HL-60 (cell line): ENCODE measurements at places on chromosomes 13 and 19.

GRCh38 chr19:14002571-14003250 is 3.4 kb downstream of the RFX1 start:
- DNase-seq, result no peak

DNA sequence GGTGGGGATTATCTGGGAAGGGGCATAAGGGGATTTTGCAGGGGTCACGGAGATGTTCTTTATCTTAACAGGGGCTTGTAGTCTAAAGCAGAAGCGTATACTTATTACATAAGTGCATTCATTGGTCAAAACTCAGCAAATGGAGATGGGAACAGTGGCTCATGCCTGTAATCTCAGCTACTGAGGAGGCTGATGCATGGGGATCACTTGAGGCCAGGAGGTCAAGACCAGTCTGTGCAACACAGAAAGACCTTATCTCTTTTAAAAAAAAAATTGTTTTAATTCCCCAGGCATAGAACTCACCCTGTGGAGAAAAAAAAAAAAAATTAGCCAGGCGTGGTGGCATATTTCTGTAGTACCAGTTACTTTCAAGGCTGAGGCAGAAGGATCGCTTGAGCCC is 18.9 kb downstream of the FAM187B start:
- no peak for DNase-seq

DNA sequence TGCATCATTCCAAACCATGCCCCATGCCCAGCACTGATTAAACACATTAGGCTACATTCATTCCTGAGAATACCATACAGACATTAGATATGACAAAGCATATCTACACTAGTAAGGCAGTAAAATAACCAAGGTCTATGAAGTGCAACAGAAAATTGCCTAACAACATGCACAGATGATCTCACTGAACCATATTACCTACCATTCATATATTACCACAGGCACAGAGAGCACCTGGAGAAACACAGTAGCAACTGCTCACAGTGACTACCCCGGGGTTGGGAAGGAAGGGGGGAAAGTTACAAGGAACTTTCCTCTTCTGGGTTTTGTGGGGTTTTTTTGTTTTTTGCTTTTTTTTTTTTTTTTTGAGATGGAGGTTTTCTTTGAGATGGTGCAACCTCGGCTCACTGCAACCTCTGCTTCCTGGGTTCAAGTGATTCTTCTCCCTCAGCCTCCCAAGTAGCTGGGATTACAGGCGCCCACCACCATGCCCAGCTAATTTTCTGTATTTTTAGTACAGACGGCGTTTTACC is 669.6 kb downstream of the UQCRFS1 start:
- DNase-seq, result no peak

DNA sequence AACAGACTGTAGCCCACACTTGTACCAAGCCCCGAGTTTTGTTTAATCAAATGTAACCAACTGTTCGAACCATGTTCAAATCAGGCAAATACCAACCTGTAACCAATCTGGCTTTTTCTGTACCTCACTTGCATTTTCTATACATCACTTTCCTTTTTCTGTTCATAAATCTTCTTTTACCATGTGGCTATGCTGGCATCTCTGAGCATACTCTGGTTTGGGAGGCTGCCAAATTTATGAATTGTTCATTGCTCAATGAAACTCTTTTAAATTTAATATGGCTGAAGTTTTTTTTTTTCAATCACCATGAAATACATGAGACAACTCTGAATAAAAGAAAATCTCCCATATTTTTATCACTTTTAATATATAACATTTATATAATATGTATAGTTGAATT is 256.1 kb downstream of the SLITRK6 start:
- DNase-seq, result no peak

GRCh38 chr19:43519436-43520088 is 7.4 kb downstream of the ETHE1 start:
- DNase-seq, result peak; percentile 73

DNA sequence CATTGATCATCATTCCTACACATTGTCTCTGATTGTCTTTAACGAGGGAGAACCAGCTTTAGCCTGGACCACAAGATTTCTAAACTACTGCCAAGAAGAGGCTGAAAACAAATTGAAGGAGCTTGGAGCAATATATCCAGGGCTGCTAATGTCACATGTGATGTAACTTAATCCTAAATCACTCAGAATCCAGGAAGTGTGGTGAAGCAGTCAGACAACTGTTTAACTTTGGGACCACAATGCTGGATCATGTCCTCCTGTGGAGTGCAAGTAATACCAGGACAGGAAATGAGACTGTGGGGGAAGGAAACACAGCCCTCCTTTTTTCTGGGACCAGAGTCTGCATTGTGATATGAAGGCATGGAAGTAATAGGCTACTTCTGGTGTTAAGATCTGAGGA is 430.2 kb downstream of the KCTD12 start:
- no peak for DNase-seq

DNA sequence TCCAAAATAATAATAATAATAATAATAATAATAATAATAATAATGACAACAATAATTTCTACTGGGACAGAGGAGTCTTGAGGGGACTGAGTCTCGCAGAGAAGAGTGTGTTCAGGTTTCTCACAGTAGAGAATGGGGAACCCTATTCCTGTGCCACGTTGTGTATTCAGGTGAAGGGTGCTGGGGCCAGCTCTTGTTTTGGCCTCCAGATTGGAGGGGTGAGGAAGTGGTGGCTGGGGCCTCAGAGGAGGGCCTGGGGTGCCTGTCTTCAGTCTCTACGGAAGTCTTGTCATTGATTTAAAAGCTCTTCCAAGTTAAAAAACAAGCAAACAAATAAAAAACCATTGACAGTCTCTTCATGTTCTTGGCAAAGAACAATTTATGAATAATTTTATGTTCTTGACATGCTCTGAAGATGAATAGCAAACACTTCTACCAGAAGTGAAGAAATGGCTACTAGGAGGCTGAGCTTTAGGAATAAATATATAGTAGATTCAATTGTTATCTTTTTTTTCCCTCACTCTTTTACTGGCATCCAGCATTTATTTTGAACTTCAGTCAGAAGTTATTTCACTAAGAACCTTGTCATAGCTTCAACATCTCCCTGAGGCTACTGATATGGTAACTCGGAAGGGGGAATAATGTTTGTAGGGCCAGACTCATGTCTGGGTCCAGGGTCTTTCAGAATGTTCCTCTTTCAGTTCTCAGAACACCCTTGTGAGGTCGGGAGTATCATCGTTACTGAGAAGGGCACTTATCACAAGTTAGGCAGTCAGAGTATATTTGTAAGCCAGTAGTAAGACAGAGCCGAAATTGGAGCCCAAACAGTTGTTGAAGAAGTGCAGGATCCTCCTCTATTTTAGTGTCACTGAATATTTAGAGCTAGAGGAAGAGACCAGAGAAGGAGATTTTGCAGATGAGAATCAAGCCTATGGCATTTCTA is 13.1 kb downstream of the LRCH1 start:
- DNase-seq, result no peak

GRCh38 chr19:18362934-18363542 is 22.6 kb downstream of the PGPEP1 start:
- DNase-seq, result no peak

- no peak for DNase-seq
Measured at GRCh38 chr19:31648347-31648746, 299.1 kb upstream of the TSHZ3 start.

DNA sequence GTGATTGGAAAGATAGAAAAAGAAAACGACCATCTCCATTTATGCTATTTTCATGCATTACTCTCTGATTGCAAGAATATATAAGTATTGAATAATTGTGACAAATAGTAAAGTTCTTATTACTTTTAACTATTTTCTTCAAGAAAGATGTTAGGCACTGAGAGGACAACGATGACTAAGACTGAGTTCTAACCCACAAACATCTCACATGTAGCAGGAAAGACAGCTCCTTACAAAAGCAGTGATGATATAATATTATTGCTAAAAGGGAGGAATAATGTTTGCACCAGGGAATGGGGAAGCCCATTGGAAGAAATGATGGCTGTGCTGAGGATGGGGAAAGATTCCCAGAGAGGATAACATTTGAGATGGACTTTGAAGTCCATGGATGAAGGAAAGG is 22.6 kb downstream of the RXFP2 start:
- no peak for DNase-seq

DNA sequence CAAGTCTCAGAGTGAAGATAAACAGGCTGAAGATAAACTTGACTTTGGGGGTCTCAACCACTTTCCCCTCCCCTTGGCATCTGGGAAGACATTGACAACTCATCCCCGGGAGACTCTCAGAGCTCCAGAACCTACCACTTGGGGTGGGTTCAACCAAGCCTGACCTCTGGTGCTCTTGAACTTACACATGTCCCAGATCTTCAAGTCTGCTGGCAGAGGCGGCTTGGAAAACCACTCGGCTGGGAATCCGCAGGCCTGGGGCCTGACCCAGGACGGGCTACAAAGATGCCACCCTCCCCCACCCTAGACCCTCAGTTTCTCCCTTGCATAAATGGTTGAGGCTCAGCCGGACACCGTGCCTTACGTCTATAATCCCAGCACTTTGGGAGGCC is 512 bp downstream of the LRRC8E start:
- no peak for DNase-seq

DNA sequence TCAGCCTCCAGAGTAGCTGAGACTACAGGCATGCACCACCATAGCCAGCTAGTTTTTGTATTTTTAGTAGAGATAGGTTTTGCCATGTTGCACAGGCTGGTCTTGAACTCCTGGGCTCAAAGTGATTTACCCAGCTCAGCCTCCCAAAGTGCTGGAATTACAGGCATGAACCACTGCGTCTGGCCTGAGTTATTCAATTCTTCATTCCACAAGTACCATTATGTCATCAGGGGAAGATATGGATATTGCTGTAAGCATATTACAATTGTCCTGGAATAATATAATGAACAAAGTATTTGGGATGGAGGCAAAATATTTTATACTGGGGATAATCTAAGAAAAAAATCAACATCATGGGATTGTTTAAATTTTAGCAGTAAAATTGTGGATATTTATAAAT is 646.0 kb upstream of the SLITRK6 start:
- no peak for DNase-seq

GRCh38 chr13:102555914-102556553 is 40.8 kb upstream of the TPP2 start:
- DNase-seq, result no peak

DNA sequence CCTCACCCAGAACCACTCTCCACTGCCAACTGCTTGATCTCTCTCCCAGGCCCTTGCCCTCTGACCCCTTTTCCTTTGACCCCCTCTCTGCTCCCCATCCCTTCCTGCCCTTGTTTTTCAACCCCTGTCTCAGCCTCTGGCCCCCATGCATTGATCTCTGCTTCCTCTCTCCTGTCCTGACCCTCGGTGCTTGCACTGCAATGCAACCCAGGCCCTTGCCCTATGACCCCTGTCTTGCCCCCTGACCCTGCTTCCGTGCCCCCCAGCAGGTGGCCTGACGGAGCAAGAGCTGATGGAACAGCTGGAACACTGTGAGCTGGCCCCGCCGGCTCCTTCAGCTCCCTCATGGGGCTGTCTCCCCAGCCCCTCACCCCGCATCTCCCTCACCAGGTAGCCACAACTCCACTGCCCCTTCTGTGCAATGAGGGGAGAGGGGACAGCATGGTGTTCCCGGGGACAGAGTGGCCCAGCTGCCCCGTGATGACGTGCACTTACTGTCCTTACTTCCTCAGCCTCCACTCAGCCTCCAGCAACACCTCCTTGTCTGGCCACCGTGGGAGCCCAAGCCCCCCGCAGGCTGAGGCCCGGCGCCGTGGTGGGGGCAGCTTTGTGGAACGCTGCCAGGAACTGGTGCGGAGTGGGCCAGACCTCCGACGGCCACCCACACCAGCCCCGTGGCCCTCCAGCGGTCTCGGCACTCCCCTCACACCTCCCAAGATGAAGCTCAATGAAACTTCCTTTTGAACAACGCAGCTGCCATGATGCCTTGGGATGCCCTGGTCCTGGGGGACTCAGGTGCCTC is 10.5 kb upstream of the LTBP4 start:
- DNase-seq, result no peak
